ENCODE measurements at places on chromosomes 2 and 18. TPM values are rescaled to one million over a fixed set of nuclear protein-coding genes. Genes with fewer than 3 reads are reported as not detected.

LRPPRC gene
- polyA plus RNA-seq, result 88.0 TPM

DNA sequence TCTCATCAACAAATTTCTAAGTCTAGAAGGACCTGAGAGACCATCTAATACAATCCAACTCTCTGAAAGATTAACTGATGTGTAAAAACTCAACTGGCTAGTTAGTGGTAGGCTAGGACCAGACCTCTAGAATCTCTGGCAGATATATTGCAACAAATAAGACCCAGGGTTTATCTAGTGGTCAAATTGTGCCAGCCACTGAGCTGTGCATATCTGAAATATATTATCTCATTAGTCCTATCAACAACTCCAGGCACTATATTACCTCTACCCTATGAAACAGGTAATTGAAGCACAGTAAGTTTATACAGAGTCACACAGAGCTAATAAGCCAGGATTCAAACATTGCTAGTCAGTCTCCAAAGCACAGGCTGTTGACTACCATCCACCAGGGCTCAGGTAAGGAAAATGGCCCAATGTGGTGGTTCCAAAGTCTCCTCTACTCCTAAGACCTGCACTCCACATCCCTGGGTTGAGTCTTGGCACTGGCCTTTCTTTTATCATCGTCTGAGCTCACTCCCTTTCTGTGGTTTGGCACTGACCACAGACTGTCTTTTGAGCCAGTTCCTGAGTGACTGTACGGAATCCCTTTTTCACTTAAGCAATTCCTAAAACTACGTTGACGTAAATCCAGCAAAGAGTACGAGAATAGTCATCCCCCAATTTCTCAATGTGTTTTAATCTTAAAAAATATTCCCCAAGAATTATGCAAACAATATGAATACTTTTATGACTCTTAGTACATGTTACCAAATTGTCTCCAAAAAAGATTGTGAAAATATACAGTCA, 11.9 kb upstream of the PID1 start:
- no peaks in the 10 kb centered on the region for H3K36me3 ChIP-seq
- no peak overlapping the region for H3K27ac ChIP-seq
- DNase-seq, result no peak
- H3K4me3 ChIP-seq, result no peak overlapping the region
- H3K27me3 ChIP-seq, result no peaks in the 10 kb centered on the region

MOCOS gene
- polyA plus RNA-seq, result 15.2 TPM

DNA sequence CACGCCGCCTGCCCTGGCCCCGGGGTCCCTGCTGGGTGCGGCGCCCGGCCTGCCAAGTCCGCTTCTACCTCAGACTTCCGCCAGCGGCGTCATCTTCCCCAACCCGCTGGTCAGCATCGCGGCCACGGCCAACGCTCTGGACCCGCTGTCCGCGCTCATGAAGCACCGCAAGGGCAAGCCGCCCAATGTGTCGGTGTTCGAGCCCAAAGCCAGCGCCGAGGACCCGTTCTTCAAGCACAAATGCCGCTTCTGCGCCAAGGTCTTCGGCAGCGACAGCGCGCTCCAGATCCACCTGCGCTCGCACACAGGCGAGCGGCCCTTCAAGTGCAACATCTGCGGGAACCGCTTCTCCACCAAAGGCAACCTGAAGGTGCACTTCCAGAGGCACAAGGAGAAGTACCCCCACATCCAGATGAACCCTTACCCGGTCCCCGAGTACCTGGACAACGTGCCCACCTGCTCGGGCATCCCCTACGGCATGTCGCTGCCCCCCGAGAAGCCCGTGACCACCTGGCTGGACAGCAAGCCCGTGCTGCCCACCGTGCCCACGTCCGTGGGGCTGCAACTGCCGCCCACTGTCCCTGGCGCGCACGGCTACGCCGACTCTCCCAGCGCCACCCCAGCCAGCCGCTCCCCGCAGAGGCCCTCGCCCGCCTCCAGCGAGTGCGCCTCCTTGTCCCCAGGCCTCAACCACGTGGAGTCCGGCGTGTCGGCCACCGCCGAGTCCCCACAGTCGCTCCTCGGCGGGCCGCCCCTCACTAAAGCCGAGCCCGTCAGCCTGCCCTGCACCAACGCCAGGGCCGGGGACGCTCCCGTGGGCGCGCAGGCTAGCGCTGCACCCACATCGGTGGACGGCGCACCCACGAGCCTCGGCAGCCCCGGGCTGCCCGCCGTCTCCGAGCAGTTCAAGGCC, 13.7 kb downstream of the SALL3 start:
- no peak overlapping the region for H3K4me3 ChIP-seq
- H3K27ac ChIP-seq, result no peak overlapping the region
- H3K27me3 ChIP-seq, result peaks cover 2% of the 10 kb centered on the region
- no peaks in the 10 kb centered on the region for H3K4me1 ChIP-seq

- peak; percentile 40 for DNase-seq
- H3K36me3 ChIP-seq, result no peaks in the 10 kb centered on the region
- H3K27me3 ChIP-seq, result peaks cover 2% of the 10 kb centered on the region
- H3K4me1 ChIP-seq, result peaks cover 2% of the 10 kb centered on the region
- no peak overlapping the region for H3K27ac ChIP-seq
- no peak overlapping the region for H3K4me3 ChIP-seq
Observed at GRCh38 chr2:40448476-40449079, 3.3 kb downstream of the SLC8A1 start.

DNA sequence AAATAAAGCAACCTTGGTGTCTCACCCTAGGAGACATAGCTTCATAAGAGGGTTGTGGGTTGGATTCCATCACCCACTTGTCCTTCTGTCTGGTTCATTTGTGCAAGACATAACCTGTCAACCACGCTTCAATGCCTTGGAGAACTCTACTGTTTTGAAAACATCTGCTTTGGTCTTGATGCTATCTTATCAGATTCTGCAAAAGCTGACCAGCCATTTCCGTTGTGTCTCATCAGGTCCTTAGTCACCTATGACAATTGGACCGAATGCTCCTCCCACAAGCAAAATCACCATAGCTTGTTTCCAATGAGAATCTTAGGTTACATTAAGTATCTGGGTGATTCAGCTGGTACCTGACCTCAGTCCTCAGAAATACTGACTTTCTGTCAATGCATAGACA, 35.4 kb downstream of the STAT4 start:
- no peaks in the 10 kb centered on the region for H3K4me1 ChIP-seq
- peak; percentile 44 for DNase-seq
- H3K4me3 ChIP-seq, result no peak overlapping the region
- H3K36me3 ChIP-seq, result no peaks in the 10 kb centered on the region

DNA sequence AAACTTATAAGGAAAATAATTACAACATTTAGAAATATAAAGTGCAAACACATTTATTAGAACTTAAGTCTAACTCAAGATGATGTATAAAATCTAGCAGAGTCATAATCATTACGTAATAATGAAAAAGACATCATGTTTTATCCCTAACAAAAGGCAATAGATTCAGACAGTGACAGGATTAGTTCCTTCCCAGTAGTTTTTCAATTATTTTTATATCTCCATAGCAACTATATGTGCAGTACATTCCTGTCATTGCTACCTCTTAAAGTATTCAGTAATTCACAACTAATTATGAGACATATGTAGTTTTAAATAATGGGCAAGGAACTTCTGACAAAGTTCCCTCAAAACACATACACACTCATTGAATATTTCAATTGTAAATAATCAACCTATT, 687.9 kb downstream of the CCDC85A start:
- no peak overlapping the region for H3K27ac ChIP-seq
- no peak for DNase-seq
- no peaks in the 10 kb centered on the region for H3K27me3 ChIP-seq
- no peaks in the 10 kb centered on the region for H3K36me3 ChIP-seq

GRCh38 chr2:188328419-188328818, 36.7 kb downstream of the GULP1 start:
- DNase-seq, result no peak
- H3K27ac ChIP-seq, result no peak overlapping the region
- peaks cover 3% of the 10 kb centered on the region for H3K4me1 ChIP-seq
- no peaks in the 10 kb centered on the region for H3K27me3 ChIP-seq
- no peak overlapping the region for H3K4me3 ChIP-seq

GRCh38 chr2:216274194-216274840, 98.0 kb downstream of the MARCHF4 start:
- no peaks in the 10 kb centered on the region for H3K36me3 ChIP-seq
- H3K27me3 ChIP-seq, result no peaks in the 10 kb centered on the region
- no peak overlapping the region for H3K4me3 ChIP-seq
- H3K4me1 ChIP-seq, result no peaks in the 10 kb centered on the region

IL37 gene
- not detected for polyA plus RNA-seq

RGPD5 gene
- polyA plus RNA-seq, result 21.8 TPM

- no peak for DNase-seq
- peaks cover 52% of the 10 kb centered on the region for H3K36me3 ChIP-seq
- H3K27me3 ChIP-seq, result no peaks in the 10 kb centered on the region
Observed at GRCh38 chr2:240886023-240886565, 9.9 kb downstream of the MAB21L4 start.

Measured in small intestine (tissue), 16 donors.